ENCODE measurements at places on chromosomes 4 and X.

GRCh38 chr4:183349673-183350072, 27.4 kb upstream of the CLDN24 start:
- peak; percentile 36 for DNase-seq

DNA sequence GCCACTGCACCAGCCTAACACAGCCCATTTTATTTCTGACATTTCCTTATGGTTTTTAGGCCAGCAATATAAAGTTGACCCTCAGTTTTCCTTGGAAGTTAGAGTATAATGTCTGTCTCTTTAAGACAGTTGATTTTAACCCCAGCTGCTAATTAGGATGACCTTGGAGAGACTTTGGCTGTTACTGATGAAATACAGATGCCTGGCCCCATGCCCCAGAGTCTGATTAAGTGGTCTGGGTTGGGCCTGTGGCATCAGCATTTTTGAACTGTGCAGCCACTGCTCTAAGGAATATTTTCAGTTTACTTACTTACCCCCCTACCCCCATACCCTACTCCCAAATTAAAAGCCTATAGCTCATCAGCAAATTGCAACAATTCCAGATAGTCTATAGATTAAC, 85.8 kb downstream of the DCLK2 start:
- DNase-seq = peak; percentile 65

DNA sequence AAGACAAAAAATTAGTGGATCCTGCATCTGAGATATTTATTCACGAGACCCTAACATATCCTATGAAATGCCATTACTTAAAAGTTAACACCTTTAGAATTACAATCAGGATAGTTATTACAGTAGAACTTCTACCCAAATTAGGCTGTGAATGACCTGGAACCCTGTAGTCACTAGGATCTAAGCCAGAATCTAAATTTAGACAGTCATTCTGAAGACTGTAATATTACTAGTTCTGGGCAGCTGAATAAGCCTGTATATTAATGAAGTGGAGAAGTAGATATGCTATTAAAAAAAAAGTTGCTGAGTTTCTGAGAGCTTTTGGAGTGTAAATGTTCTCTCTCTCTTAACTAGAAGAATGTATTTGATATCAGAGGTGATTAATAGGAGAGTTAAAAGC, 67.0 kb downstream of the FAM13A start:
- DNase-seq = no peak

- DNase-seq = no peak
Observed at GRCh38 chr4:123955167-123955800, 558.7 kb downstream of the SPRY1 start.

- no peak for DNase-seq
Observed at GRCh38 chr4:77196866-77197265, 39.9 kb downstream of the CCNG2 start.

DNA sequence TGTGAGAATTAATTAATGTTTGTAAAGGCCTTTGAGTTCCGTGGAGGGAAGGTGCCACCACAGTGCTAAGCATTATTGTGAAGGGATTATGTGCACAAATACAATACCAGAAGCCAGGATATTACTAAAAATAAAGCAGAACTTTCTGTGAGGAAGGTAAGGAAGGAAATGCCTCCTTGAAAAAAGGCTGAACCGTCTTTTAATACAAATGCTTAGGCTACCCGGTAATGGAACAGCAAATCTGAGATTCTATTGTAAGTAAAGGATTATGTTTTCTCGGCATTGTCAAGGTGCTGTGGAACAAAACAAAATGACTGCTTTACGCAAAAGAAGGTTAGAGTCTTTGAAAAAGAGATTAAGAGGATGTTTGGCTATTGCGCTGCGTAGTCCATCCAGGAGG, 57.9 kb upstream of the SPRY1 start:
- DNase-seq = no peak

- DNase-seq = no peak
Observed at GRCh38 chr4:25585901-25586523, 69.6 kb upstream of the SLC34A2 start.

DNA sequence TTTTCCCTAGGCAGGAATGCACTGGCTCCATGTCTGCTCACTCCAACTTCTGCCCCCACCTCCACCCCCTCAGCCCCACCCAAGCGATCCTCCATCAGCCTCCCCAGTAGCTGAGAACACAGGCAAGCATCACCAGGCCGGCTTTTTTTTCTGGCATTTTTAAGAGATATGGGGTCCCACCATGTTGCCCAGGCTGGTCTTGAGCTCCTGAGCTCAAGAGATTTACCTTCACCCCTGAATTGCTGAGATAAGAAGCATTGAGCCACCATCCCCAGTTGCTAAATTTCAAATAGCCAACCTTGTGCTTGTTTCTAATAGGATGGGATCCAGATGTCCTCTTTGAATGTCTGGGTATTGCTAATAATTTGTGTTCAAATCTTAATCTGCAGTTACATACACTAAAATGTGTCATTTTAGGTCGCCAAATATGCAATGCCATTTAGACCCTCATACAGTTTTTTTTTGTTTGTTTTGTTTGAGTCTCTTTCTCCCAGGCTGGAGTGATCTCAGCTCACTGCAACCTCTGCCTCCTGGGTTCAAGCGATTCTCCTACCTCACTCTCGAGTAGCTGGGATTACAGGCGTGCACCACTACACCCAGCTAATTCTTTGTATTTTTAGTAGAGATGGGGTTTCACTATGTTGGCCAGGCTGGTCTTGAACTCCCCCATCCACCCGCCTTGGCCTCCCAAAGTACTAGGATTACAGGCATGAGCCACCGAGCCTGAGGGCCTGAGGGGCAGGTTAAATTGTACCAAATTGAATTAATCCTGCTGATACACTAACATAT, 8.8 kb downstream of the LARP7 start:
- DNase-seq = no peak

DNA sequence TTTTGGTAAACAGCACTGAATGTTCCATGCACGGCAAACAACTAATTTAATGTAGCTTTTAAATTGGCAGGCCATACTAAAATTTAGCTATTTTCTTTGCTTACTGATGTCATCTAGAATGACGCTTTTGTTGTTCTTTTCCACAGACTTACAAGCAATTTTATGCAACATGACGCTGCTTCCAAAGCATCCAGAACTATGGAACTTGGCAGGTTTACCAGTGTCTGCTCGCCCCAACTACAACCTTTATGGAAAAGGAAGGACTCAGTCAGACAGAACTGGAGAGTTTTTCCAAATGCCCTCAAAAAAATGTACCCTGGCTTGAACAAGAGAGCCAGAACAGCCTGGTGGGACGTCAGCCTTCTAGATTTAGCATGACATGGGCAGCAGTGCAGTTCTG, 58.7 kb downstream of the ANOS1 start:
- DNase-seq = no peak

DNA sequence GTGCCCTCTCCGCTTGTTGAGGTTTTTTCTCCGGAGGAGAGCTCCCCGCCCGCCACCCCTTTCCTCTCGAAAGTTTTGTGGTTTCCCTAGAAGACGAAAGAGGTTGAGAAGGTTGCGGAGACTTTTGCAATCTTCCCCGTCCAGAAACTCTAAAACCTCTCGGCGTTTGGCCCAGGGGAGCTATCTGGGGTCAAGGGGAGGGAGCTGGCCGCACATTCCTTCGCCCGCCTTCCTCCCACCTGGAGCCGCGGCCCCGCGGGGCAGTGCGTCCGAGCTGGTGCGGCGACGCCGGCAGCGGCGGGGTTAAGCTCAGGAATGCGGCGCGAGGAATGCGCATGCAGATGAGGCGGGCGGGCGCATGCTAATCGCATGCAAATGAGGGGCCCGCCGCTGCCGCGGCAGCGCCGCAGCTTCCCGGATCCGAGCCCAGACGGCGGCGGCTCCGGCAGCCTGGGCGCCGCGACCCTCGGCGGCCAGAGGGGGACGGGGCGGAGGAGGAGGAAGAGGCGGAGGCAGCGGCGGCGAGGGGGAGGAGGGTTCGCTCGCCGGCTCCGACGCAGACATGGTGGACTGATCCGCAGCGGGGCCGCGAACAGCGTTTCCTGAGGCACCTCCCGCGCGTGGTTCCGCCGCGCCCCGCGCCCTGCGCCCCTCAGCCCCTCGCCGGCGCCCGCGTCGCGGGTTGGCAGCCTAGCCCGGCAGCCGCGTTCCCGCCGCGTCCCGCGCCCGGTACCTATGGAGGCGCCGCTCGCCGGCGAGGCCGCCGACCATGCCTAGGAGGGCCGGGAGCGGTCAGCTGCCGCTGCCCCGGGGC, at the start of gene WWC2:
TSS of gene WWC2 (plus strand) at position 535 of the 814 bp plus-strand sequence. CDS start at position 770, 235 bp downstream.
- DNase-seq = peak; percentile 90
